ENCODE measurements at places on chromosomes 16 and 17.
A peak's percentile ranks its signal among the peaks of the same experiment; 100 is the strongest.

GRCh38 chr17:42673885-42674754 is 2.7 kb downstream of the PLEKHH3 start:
- peak; percentile 66 for DNase-seq

DNA sequence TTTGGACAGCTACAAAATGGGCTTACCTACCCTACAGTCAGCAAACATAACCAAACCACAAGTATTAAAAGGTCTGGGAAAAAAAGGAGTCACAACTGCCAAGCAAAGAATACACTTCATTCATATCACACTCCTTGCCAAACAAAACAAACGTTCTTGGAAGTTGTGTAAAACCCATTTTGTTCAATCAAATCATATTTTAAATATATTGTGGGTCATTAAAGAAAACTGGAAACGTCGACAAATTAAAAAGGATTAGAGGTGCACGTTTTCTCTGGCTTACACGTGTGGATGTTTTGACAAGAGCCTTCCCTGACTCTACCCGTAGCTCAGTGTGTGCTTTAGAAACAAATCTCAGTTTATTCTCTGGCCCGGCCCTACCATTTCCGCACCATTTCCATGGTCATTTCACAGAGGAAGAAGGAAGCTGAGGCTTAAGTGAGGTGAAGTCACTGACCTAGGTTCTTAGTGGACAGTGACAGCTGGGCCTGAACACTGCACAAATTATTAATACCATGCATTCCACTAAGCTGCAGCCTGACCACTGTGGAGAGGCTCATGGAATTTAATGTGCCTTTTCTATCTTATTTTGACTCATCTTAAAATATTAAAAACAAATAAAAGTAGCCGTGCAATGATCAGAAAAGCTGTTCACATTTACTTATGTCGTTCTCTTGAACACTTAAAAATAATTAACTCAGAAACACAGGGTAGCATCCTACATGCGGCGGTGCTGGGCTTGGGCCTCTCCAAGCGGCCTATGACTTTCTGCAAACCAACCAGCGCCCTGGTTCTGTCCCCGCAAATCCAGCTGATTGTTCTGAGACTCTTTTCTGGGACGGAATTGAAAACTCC is 968 bp downstream of the CEP112 start:
- DNase-seq: peak; percentile 19

DNA sequence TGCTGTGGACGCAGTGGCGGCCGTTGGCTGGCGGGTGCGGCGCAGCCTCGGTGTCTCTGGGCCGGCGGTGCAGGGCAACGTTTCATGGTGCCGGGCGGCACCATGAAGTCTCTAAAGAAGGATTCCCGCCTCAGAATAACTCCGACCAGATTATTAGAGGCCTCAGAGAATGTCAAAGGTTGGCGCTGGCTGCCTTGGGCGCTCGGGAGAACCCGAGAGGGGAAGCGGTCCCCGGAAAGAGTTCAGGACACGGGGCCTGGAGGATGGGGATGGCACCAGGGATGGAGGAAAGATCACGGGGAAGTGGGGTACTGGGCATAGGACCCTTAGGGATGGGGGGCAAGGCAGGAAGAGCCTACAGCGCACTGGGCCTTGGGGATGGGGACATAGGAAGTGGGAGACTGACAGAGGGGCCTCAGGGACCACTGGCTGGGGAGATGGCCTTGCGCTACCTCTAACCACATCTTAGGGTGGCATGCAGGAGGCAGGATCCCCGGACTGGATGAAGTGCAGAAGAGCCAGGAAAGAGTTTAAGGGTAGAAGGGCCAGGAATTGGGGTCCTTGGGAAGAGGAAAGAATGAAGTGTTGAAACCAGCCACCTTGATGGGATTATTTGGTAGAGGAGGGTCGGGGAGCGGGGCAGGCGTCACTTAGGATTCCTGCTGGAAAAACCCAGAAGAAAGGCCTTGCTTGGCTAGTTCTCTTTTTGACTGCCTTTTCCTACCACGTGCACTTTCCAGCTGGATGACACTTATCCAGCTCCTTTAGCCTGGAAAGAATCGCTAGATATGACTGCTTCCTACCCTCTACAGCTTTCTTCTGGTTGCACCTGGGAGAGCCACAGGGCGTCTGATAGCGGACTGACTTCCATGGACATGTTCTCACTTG is 578 bp downstream of the MYCBPAP start:
- DNase-seq: no peak

GRCh38 chr17:2087597-2088211 is 32.8 kb downstream of the HIC1 start:
- peak; percentile 78 for DNase-seq

GRCh38 chr16:89847051-89847939 is 19.0 kb downstream of the SPIRE2 start:
- DNase-seq: no peak

DNA sequence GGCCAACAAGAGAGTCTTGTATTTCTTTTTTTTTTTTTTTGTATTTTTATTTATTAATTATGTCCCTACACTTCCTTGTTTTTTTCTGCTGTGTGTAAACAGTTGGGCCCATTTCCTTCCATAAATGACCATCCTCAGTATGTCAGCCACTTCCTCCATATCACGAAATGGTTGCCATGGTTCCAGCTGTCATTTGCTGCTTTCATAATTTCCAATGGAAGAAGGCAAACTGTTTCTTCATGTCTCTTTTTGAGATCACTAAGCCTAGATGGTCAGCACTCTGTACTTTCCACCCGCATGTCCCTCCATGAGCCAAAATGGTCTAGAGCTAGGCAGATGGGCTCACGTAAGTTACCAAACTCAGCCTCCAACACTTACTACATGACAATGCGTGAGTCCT is 133.5 kb upstream of the FOXF1 start:
- no peak for DNase-seq

DNA sequence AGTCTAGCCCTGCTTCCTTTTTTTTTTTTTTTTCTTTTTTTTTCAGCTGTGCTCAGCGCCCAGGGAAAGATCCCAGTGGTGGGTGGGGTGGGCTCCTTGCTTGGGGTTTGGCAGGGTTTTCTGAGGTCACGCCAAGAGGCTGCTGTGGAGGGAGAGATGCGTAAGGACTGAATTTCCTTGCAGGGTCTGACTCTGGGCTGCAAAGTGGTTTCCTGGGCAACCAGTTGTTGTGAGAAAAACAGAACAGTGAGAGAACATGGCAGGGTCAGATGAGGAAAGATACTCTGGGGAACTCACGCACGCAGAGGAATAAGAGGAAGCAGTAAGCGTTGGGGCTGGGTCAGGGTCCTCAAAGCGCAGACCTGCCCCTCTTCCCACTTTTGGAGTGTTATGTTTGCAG is 119.5 kb downstream of the IRF8 start:
- peak; percentile 45 for DNase-seq

GRCh38 chr17:80444644-80444979 is 29.6 kb downstream of the ENDOV start:
- no peak for DNase-seq

DNA sequence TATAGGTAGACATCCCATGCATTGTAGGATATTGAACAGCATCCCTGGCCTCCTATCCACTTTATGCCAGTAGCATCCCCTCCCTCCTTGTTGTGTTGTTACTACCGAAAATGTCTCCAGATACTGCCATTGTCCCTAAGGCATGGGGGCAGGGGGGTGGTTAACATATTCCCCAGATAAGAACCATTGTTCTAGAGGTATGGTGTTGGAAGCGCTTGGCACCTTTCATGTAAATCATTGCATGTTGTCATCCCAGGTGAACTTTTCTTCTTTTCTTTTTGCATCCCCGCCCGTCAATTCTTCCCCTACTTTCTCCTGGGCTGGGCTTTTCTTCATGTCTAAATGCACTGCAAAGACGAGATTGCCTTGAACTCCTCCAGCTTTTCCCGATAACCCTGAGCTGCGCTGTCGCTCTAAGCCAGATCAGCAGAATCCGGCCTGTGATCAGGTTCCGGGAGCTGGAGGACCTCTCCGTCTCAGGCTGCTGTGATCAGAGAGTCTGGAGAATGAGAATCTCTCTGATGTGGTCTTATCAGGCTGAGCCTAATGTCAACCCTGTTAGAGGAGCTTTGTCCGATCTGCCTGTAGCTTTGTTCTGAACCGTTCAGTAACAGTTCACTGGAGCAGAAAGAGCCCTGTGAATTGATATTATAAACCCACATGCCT is 76.2 kb downstream of the RBFOX1 start:
- DNase-seq: no peak

DNA sequence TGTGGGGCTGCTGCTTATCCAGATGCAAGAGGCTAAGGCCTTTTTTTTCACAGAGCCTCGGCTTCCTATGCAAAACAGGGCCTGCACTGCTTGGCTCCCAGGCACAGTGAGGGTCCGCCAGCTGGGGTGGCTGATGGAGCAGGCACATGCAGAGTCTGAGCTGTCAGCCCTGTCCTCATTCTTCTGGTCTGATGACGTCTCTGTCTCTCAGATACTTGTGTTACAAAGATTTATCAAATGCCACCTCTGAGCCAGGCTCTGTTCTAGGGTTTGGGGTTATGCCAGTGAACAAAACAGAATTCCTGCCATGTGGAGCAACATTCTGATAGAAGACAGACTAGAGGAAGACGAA is 4.8 kb downstream of the RNF40 start:
- DNase-seq: no peak

DNA sequence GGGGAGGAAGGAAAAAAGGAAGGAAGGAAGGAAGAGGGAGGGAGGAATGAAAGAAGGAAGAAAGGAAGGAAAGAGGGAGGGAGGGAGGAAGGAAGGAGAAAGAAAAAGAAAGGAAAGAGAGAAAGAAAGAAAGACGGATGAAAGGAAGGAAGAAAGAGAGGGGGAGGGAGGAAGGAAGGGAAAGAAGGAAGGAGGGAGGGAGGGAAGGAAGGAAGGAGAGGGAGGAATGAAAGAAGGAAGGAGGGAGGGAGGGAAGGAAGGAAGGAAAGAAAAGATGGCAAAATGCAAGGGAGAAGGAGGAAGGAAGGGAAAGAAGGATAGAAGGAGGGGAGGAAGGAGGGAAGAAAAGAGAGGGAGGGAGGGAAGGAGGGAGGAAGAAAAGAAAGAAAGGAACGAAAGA is 257.3 kb upstream of the C16orf82 start:
- no peak for DNase-seq

DNA sequence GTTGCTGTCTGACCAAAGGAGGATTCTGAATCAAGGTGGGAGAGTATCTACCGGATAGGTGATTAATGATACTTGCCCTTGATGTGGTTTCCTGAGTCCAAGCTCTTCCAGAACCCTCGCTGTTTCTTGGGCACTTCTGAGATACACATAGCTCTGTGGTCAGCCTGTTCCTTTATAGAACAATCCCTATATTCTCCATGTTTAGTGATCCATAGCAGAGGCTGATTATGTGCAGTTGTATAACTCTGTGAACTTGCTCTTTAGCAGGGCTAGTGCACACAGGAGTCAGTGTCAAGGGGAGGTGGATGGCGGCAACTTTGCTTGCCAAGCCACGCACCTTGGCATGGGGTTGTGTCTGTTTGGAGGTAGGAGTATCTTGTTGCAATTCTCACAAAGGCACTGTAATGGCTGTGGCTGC is 36.1 kb downstream of the ARL4D start:
- peak; percentile 53 for DNase-seq

- DNase-seq: peak; percentile 99
Measured at GRCh38 chr17:67491009-67491680, 114.1 kb downstream of the PITPNC1 start.

DNA sequence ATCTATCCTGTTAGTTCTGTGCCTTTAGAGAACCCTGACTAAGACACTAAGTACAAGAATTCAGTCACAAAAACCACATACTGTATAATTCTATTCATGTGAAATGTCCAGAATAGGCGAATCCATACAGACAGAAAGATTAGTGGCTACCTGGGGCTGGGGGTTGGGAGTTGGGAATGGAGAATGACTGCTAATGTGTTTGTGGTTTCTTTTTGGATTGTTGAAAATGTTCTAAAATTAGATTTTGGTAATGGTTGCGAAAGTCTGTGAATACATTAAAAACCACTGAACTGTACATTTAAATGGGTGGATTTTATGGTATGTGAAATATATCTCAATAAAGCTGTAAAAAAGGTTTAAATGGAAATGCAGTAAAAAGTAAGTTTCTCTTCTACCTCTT is 80.4 kb upstream of the AKTIP start:
- DNase-seq: no peak

- DNase-seq: peak; percentile 44
Measured at GRCh38 chr16:68298907-68299561, 11.7 kb downstream of the SLC7A6OS start.

DNA sequence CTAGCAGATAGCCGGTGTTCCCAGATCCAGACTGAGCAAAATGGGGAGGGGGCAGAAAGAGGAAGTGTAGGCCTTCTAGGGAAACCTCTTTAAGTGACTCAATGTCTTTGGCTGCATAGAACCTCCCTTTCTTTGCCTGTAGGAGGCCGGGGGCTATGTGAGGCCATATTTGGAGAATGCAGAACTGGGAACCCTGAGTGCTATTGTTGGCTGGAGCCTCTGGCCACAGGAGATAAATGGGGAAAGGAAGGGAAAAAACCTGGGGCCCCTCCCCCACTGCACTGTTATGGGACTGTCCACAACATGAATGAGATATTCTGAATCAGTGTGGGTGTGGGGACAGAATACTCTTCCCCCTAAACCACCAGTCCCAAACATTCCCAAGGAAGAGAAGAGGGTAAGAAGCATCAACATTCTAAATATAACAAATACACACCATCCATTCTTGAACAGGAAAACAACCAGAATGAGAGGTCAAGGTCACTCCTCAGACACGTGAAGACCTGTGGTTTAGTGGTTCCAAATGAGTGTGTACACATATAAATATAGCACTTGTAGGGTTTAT is 2.4 kb downstream of the VPS25 start:
- peak; percentile 64 for DNase-seq

- no peak for DNase-seq
Measured at GRCh38 chr16:87945351-87946042, 5.7 kb upstream of the BANP start.

GRCh38 chr16:69873783-69874182 is 77.4 kb upstream of the CLEC18A start:
- DNase-seq: no peak

- DNase-seq: no peak
Measured at GRCh38 chr17:43411749-43412148, 13.0 kb downstream of the ARL4D start.

DNA sequence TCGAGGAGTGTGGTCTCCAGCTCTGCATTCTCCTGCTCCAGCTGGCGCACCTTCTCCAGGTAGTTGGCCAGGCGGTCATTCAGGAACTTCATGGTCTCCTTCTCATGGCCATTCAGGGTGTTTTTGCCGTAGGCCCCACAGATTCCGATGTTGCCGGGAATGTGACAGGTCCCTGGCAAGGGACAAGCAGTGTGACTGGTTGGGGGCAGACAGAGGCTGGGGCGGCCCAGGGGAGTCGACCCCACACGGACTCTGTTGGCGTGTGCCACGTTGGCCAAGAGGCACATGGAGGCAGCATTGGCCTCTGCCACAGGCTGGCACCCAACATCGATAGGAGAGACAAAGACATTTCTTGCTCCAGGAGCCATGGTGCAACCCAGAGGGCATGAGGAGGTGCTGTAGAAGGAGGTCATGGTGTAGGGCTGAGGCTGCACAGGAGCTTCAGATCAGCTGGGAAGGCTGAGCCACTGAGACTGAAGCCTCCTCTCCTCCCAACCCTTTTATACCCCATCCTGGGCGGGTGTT is at the start of gene KRT37:
TSS of gene KRT37 (minus strand) at position 475 of the 525 bp plus-strand sequence. CDS start at position 413, 62 bp downstream.
- DNase-seq: no peak

GRCh38 chr17:37478187-37478586 is 11.5 kb upstream of the DUSP14 start:
- DNase-seq: no peak

GRCh38 chr16:56734429-56734828 is 4.5 kb downstream of the NUP93 start:
- no peak for DNase-seq

GRCh38 chr17:2094891-2095535 is 40.1 kb downstream of the HIC1 start:
- DNase-seq: no peak

All from RPMI7951 (cell line).